Activated naive CD4-positive, alpha-beta T cell (primary cell): ENCODE measurements at places on chromosomes 4 and X.

DNA sequence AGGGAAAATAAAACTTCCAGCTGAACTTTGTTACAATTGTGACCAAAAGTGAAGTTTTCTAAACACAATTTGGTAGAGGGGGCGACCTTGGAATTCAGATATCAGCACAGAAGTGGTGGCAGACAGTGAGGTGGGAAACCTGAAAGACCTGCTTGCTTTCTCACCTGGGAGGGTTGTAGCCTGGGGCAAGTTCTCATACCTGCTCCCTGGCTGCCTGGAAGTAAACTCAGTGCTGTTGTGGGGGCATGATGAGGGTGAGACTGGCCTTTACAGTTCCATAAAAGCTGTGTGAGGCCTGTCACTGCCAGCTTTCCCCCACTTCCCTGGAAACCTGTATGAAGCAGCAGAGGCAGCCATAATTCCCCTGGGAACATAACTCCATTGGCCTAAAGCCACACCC, 1180.2 kb downstream of the FAM133A start:
- DNase-seq = no peak

- no peak for DNase-seq
Observed at GRCh38 chr4:25879991-25880651, 17.3 kb upstream of the SEL1L3 start.

GRCh38 chrX:42460706-42461105, 317.3 kb downstream of the PPP1R2C start:
- DNase-seq = no peak

DNA sequence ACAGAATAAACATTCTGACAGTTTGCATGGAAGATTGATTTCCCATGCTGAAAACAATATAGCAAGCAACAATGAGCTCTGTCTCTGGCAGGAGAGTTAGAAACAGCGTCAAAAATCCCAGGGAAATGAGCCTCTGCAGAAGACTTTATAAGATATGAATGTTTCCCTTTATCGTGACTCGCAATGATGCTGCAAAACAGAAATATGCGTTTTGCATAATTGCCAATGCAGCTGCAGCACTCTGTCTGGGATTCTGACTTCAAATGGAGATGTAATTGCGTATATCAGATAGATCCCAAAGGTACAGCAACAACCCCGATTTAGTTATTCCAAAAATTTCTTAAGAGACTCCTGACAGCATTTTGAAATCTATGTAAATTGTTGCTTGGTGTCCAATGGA, 702.4 kb upstream of the EPHA5 start:
- no peak for DNase-seq

DNA sequence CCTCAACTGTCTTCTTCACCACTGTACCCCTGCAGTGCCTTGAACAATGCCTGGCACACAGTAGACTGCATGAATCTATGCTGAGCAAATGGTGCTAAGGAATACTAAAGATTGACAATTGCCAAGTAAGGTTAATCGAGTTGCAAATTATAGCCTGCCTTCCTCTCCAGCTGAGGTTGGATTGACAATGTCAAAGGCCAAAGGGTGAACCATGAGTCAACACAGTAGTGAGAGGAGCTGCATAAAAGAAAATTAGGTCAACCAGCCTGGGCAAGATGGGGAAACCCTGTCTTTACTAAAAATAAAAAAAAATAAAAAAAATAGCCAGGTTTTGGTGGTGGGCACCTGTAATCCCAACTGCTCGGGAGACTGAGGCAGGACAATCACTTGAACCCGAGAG, 97.1 kb upstream of the BMPR1B start:
- no peak for DNase-seq

- DNase-seq = no peak
Observed at GRCh38 chr4:57043347-57044251, 64.9 kb downstream of the POLR2B start.

DNA sequence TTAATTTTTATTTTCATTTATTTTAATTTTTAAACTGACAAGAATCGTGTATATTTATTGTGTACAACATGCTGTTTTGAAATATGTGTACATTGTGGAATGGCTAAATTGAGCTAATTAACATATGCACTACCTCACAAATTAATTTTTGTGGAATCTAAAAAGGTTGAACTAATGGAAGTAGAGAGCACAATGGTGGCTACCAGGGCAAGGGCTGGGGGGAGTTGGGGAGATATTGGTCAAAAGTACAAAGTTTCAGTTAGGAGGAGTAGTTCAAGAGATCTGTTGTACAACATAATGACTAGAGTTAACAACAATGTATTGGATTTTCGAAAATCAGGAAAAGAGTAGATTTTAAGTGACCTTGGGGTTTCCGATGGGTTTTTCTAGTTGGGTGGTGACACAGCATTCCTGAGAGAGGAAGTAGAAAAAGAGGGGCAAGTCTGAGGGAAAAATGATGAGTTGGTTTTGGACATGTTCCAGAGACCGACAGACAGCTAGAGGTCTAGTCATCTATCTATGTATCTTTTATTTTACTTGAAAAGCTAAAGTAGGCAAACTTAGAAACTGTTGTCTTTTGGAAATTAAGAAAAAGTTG, 23.2 kb downstream of the APOO start:
- DNase-seq = no peak

DNA sequence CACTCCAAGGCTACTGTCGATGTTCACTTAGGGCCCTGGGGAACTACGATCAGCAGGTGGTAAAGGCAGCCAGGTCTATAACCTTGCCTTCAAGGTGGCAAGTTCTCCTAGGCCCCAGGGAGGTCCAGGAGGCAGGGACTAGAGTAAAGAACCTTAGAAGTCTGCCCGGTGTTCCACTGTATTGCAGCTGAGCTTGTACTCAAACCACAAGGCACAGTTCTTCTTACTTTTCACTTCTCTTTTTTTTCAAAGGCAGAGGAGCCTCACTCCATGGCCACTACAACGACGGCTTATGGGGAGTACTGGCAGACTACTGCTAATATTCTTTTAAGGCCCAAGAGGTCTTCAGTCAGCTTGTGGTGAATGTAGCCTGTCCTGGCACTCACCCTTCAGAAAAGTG, 78.8 kb upstream of the GPR174 start:
- no peak for DNase-seq

DNA sequence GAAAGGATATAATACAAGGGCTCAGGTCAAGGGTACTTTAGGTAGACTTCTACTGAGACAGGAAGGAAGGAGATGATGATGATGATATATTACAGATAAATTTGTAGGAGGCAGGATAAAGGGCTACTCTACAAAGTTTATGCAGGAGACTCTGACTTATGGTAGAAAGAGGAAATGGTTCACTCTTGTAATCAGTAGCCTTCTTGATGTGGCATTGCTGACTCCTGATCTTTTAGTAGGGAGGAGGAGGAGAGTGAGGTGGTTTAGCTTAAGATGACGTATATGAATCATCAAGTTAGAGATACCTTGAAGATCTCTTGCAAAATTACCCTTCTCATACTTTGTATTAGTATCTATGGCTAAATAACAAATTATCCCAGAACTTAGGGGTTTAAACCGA, 4.7 kb downstream of the BLTP1 start:
- DNase-seq = no peak

DNA sequence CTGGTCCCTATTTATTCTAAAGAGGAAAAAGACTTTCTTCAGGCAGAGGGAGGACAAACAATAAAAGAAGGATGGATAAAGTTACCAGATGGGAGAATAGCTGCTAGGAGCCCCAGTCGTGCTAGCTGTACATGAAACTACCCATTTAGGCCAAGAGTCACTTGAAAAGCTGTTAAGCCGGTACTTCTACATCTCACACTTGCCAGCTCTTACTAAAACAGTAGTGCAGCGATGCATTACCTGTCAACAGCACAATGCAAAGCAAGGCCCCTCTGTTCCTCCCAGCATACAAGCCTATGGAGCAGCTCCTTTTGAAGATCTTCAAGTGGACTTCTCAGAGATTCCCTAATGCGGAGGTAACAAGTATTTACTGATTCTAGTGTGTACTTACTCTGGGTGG, 1138.8 kb downstream of the ARAP2 start:
- DNase-seq = no peak

- no peak for DNase-seq
Observed at GRCh38 chr4:39029752-39030694, 2.2 kb downstream of the TMEM156 start.

DNA sequence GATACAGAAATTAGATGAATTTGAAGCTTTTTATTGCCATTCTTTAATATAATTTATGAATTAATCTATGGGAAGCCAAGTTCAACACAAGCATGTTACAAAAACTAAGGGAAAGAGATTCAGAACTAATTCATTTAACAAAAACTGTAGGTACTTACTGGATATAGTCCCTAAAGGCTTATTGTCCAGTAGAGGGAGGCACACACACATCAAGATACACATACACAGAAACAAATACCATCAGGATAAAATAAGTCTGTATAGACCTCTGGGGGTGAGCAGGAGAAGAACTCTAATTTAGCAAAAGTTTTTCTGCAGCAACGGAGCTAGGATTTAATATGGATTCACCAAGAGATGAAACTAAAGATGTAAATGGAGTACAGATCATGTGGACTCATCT, 83.0 kb upstream of the IL13RA1 start:
- DNase-seq = no peak

- DNase-seq = no peak
Observed at GRCh38 chrX:39242187-39242586, 440.9 kb downstream of the MID1IP1 start.

- no peak for DNase-seq
Observed at GRCh38 chrX:23784470-23785331, 1.7 kb downstream of the SAT1 start.

GRCh38 chr4:73221734-73222133, 36.9 kb downstream of the ANKRD17 start:
- DNase-seq = no peak

- no peak for DNase-seq
Observed at GRCh38 chr4:145545031-145545430, 63.4 kb downstream of the SMAD1 start.

GRCh38 chr4:152169683-152170082, 366.2 kb downstream of the FBXW7 start:
- DNase-seq = no peak

DNA sequence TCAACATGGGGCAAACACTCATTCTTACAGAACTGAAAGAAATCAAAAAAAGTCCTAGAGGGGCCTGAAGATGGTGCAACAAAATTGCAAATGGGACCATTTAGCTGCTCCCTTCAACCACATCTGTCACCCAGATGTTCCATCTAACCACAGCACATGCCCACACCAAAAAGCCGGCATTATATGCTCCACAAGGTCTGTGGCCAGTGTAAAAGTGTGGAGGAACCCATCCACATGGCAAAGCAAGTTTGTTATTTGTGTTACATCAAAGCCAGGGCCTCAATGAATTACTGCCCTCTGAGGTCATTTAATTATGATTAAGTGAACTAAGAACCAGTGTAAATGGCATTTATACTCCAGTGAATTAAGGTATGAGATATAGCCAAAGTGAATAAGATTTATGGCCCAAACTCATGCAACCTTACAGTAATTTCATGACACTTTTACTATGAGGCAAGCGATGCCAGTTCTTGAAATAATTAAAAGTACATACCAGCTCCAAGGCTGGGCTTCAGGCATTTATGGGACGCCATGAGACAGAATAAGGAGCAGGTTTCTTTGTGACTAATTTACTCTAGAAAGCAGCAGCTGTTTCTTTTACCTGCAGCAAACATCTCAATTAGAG, 48.7 kb upstream of the FGF16 start:
- no peak for DNase-seq

GRCh38 chr4:35772291-35772690, 472.0 kb downstream of the ARAP2 start:
- DNase-seq = no peak

DNA sequence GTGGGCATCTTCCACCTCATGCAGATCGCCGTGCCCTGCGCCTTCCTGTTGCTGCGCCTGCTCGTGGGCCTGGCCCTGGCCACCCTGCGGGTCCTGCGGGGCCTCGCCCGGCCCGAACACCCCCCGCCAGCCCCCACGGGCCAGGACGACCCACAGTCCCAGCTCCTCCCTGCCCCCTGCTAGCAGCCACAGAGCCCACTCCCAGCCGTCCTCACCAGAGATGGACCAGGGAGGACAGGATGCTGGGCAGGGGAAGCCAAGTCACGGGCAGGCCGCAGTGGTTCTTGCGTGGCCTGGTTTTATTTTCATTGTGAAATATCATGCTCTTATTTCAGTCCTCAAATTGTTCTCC, 15.1 kb downstream of the DGKQ start:
- no peak for DNase-seq

DNA sequence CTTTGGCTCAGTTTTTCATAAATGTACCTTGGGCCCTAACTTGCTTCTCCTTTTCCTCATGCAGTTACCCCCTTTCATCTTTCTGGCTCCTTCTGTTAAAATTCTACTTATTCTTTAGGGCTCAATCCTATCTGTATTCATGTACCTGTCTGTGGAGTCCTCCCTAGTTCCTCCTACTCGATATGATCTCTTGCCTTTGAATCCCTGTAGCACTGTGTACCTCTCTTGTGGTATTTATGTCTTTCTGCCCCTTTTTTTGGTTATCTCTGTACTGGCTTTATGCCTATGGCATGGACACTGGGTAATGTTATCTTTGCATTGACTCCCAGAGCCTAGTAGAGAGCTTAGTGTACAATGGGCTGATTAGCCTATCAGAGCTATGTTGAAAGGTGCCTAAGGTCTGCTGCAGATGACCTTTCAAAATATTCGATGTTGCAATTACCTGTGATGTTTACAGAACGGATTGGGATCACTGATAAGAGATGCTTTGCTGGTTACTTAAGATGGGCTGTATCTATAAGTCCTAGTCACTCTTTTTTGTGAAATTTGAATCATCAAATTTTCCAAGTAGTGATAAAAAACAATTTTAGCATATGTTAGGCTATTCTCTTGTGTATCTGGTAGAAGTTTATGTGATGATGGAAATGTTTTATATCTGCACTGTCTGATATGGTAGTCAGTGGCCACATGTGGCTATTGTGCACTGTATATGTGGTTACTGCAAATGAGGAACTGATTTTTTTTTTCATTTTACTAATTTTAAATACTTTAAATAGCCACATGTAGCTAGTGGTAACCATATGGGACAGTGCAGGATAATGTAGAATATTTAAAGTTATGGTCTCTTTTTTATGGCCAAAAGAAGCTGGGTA, 33.5 kb downstream of the TMEM164 start:
- DNase-seq = no peak

GRCh38 chr4:16129336-16129735, 45.5 kb upstream of the PROM1 start:
- no peak for DNase-seq

- no peak for DNase-seq
Observed at GRCh38 chrX:111159232-111159631, 63.2 kb downstream of the PAK3 start.

DNA sequence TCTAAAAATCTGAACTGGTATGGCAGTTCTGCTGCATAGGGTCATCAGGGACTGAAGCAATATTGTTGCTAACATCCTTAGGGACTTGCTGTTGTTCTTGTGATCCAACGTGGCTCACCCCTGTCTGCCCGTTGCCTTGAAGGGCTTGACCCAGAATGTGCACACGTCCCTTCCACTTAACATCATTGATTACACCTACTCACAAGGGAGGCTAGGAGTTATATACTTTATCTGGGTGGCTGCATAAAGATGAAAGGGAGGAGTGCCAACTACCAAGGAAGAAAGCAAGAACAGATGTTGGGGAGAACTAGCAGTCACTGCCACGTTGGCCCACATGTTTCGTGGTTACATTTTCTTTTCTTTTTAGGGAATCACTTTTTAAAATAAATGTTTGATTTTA, 34.0 kb downstream of the SLC9A6 start:
- DNase-seq = no peak

- no peak for DNase-seq
Observed at GRCh38 chr4:3317011-3317655, 24.3 kb downstream of the RGS12 start.
